ENCODE measurements at places on chromosomes 6 and 20.
A peak's percentile ranks its signal among the peaks of the same experiment; 100 is the strongest.

- DNase-seq: no peak
Observed at GRCh38 chr6:20246125-20246524, 33.9 kb upstream of the MBOAT1 start.

- no peak for DNase-seq
Observed at GRCh38 chr6:158785036-158785435, 34.1 kb downstream of the EZR start.

DNA sequence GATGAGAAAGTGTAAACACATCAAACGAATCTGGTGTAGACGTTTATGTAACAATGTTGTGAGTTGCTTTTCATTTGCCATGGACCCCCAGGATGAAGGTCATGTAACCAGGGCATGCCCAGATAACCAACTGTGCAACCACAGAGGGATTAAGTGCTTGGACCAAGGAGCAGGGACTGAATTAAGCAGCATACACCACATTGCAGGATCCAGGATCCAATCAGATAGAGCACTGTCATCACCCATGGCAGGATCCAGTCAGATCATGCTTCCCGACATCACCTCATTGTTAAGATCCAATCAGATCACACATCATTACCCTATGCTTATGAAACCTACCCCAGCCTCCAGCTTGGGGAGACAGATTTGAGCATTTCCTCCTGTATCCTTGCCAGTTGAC lies 74.3 kb upstream of the RCAN2 start:
- DNase-seq: peak; percentile 8

GRCh38 chr6:91442342-91442741 lies 855.5 kb upstream of the MAP3K7 start:
- DNase-seq: no peak

DNA sequence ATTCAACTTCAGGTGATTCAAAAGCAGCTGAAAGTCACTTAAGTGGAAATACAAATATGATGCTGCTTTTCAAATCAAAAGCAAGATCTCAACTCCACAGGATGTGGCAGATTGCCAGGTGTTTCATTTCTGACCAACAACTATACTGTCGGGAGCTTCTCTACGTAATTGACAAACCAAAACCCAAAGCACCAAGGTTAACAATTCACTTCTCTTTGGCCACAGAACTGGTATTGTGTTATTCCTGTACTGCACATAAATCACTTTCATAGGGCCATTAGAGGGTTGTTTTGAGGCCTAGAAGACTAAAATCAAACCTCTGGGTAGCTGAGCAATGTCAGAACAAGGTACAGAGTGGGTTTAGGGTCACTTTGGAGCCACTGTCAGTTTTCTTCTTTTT lies 169.7 kb downstream of the HAO1 start:
- peak; percentile 15 for DNase-seq

GRCh38 chr6:88263591-88263990 lies 97.4 kb upstream of the CNR1 start:
- peak; percentile 32 for DNase-seq

GRCh38 chr6:38604700-38605099 lies 35.0 kb downstream of the BTBD9 start:
- peak; percentile 8 for DNase-seq

DNA sequence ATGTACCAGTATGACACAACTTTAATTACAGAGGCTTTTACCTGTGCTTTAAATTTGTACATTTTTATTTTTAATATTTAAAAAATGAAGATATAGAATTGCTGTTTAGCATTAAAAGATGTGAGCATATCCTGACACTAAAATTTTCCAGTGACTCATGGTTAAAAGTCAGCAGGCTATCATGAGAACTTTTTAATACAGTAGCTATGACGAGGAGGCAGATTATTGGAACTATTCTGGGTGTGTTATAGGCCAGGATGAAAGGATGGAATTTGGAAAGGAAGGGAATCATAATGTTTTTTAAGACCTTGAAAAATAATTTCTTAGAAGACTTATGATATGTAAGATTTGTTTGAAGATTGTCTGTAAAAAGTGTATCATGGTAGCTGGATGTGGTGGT lies 91.0 kb downstream of the GFRA4 start:
- peak; percentile 40 for DNase-seq

- DNase-seq: peak; percentile 38
Observed at GRCh38 chr6:135183532-135184440, 2.7 kb downstream of the MYB start.

GRCh38 chr6:114419175-114419574 lies 76.4 kb upstream of the HS3ST5 start:
- DNase-seq: no peak

- no peak for DNase-seq
Observed at GRCh38 chr6:168208854-168209253, 110.7 kb downstream of the DACT2 start.

- DNase-seq: peak; percentile 10
Observed at GRCh38 chr20:40750541-40751035, 61.6 kb upstream of the MAFB start.

DNA sequence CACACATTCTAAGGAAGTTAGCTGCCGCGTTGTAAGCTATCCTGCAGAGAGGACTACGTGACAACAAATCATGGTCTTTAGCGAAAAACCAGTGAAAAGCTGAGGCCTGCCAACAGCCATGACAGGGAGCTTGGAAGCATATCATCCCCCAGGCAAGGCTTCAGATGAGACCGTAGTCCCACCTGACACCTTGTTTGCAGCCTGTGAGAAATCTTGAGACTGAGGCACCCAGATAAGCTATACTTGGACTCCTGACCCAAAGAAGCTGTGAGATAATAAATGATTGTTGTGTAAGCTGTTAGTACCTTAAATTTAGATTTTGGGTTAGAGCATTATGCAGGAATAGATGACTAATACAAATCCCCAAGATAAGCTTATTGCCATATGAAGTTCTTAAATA lies 45.4 kb upstream of the SENP6 start:
- DNase-seq: no peak

- peak; percentile 56 for DNase-seq
Observed at GRCh38 chr20:62929051-62929538, 2.8 kb upstream of the DIDO1 start.

DNA sequence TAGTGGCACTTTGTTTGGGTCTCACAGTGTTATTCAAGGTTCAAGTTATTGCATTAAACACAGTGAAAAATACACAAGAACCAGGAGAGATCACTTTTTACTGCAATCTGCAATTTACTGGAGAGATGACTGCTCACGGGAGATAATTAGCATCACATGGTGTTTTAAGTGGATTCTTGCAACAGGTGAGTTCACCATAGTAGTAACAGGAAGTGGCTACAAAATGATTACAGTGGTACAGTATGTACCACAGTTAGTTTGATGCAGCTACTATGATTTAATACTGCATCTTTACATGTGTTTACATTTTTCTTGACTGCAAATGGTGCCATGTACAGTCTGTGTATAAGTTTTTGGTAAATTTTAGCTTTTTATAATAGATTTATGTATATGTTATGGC lies 96.5 kb upstream of the SCP2D1 start:
- DNase-seq: peak; percentile 38

- DNase-seq: no peak
Observed at GRCh38 chr6:72219536-72219935, 333.2 kb downstream of the RIMS1 start.

- no peak for DNase-seq
Observed at GRCh38 chr20:37114012-37114411, 18.2 kb upstream of the RBL1 start.

- DNase-seq: peak; percentile 28
Observed at GRCh38 chr6:161001421-161001820, 9.9 kb downstream of the MAP3K4 start.

GRCh38 chr20:35603695-35604448 lies 11.8 kb upstream of the SPAG4 start:
- DNase-seq: no peak

GRCh38 chr6:127866766-127867165 lies 34.1 kb downstream of the THEMIS start:
- DNase-seq: no peak

DNA sequence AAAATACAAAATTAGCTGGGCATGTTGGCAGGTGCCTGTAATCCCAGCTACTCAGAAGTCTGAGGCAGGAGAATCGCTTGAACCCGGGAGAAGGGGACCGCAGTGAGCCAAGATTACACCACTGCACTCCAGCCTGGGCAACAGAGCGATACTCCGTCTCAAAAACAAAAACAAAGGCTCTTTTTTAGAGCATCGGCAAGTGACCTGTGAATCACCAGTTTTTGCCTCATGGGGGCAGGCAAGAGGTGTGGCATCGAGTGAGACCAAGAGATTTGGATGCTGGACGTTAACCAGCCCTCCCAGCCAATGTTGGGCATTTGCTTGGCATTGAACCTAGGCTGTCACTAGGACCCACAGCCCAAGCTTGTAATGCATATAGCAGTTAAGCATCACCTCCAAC lies 14.6 kb upstream of the CDK5RAP1 start:
- DNase-seq: peak; percentile 55

DNA sequence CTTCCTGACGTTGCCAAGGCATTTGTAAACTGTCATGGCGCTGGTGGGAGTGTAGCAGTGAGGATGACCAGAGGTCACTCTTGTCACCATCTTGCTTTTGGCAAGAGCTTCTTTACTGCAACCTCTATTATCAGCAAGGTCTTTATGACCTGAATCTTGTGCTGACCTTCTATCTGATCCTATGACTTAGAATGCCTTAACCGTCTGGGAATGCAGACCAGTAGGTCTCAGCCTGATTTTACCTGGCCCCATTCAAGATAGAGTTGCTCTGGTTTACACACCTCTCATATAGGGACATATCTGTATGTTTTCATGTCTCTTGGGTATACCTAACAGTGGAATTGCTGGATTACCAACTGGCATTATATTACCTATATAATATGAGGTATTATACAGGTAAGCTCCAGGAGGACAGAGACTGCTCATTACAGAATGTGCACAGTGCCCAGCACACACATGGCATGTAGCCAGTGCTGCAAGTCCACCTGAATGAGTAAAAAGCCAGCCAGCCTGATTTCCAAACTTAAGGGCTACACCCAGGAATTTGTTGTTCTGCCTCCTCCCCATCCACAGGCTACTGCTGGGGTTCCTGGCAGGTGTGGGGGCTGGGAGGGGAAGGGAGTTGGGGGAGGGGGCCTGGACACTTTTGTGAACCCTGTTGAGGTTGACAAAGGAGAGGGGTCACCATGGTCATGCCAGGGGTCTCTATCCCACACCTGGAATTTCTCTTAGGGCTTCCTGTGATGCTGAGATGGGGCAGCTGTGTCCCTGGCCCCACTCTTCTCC lies 35.2 kb upstream of the BLCAP start:
- DNase-seq: no peak

GRCh38 chr6:946546-946945 lies 253.6 kb upstream of the EXOC2 start:
- no peak for DNase-seq

DNA sequence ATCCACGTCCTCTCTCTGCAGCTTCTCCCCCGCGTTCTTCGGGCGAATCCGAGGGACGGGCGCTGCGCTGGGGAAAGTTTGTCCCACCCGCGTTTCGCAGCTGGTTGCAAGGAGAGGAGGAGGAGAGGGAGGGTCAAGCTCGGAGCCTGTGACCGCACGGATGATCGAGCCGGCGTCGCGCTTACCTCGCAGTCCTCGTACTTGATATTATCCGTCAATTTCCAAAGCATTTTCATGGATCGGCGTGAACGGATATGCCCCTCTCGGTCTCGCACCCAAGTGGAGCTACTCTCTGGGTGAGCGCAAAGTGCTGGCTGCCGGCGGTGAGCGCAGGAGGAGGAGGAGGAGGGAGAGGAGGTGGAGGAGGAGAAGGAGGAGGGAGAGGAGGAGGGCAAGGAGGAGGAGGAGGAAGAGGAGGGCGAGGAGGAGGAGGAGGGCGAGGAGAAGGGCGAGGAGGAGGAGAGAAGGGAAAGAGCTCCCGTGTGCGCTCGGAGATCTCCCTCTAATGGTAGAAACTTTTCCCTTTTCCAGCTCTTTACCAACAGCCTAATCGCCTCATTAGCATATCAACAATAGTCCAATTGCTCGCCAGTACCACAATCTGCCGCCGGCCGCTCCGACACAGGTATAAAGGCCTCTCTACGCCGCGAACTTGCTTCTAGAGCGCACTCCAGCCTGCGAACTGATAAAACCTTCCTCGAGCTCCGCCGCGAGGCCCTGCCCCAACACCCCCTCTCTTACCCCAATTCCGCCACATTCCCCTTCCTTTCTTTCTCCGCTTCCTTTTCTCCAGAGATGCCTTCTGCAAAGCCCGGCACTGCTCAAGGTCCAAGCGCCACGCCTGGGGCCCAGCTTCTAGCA lies at the start of gene TFAP2A:
Gene TFAP2A (minus strand): TSS at position 319 of the 861 bp plus-strand sequence. CDS start 83 bp downstream, at position 236.
- DNase-seq: peak; percentile 18

All from fibroblast of mammary gland (primary cell).